Airway epithelial cell (primary cell): ENCODE measurements at places on chromosomes 13 and 19. TPM values are rescaled to one million over a fixed set of nuclear protein-coding genes. Genes with fewer than 3 reads are reported as not detected.

FPR1 gene
- not detected in 2 replicates for total RNA-seq

CRX gene
- not detected in 2 replicates for total RNA-seq

CGB2 gene
- total RNA-seq: 0.49 and 1.3 TPM in 2 replicates

AMH gene
- total RNA-seq: 0.35 and 2.1 TPM in 2 replicates

GARIN5A gene
- 1.5 TPM in 1 of 2 replicates, not detected in the other for total RNA-seq

IRS2 gene
- total RNA-seq: 9.6 and 13.5 TPM in 2 replicates

TNFRSF19 gene
- total RNA-seq: 2.3 and 2.7 TPM in 2 replicates

KIR3DL2 gene
- total RNA-seq: not detected in 2 replicates

THSD1 gene
- 7.9 and 9.4 TPM in 2 replicates for total RNA-seq

ZNF493 gene
- total RNA-seq: 3.2 and 7.4 TPM in 2 replicates

IFI30 gene
- 9.2 and 15.6 TPM in 2 replicates for total RNA-seq

SHISA2 gene
- total RNA-seq: 0.35 and 1.1 TPM in 2 replicates

ZNF528 gene
- 2.4 and 3.9 TPM in 2 replicates for total RNA-seq

CEACAM16 gene
- total RNA-seq: not detected in 2 replicates

B3GNT8 gene
- total RNA-seq: 5.9 and 7.5 TPM in 2 replicates

NALCN gene
- 0.37 and 1.2 TPM in 2 replicates for total RNA-seq

PODNL1 gene
- 2.6 and 7.2 TPM in 2 replicates for total RNA-seq

SBSN gene
- 62.1 and 80.8 TPM in 2 replicates for total RNA-seq
